T1000 (cell line): ENCODE measurements at places on chromosomes 16 and 17.

- DNase-seq: no peak
Observed at GRCh38 chr16:1133810-1134520, 18.9 kb upstream of the CACNA1H start.

- DNase-seq: no peak
Observed at GRCh38 chr16:69660166-69660565, 66.2 kb downstream of the NQO1 start.

DNA sequence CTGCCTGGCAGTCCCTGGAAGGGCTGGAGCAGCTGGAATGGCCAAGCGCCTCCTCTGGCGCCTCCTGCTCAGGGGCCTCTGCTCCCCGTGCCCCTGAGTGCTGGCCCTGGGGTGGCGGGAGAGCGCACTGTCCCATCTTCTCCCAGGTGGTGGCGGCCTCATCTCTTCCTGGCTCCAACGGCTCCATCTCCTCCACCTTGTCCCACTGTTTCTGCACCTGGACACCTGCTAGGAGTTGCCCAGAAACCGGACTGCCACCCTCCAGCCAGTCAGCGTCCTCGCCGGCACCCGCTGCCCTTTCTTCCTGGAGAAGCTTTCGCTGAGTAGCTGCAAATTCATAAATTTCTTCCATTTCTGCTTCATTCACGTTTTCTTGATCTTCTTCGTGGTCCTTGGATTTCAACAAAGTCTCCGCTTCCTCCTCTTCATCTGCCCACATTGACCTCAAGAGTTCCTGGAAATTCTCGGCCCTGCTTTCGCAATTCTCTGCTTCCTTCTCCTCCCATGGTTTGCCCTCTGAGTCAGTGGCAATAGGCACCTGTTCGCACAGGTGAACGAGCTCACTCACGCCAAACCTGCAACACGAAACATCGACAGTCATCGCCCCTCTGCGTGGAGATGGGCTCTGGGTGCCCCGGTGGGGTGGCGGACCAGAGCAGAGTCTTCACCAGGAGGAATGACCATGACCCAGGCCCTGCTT lies 13.7 kb upstream of the NLRC3 start:
- DNase-seq: no peak

- no peak for DNase-seq
Observed at GRCh38 chr17:50946891-50947781, 81.0 kb upstream of the TOB1 start.

- no peak for DNase-seq
Observed at GRCh38 chr17:38654411-38655398, 20.1 kb downstream of the EPOP start.

- DNase-seq: no peak
Observed at GRCh38 chr17:81341516-81342268, 46.6 kb upstream of the SLC38A10 start.

GRCh38 chr17:82433560-82434215 lies 15.3 kb upstream of the OGFOD3 start:
- no peak for DNase-seq

GRCh38 chr17:34723875-34724274 lies 144.5 kb downstream of the TMEM132E start:
- no peak for DNase-seq
